Upper lobe of right lung (tissue), 1 donor: ENCODE measurements at places on chromosomes 1 and 21. TPM values are rescaled to one million over a fixed set of nuclear protein-coding genes. Genes with fewer than 3 reads are reported as not detected.

GRCh38 chr21:35697321-35697808 lies 363.0 kb downstream of the SETD4 start:
- peak; percentile 76 for DNase-seq

DNA sequence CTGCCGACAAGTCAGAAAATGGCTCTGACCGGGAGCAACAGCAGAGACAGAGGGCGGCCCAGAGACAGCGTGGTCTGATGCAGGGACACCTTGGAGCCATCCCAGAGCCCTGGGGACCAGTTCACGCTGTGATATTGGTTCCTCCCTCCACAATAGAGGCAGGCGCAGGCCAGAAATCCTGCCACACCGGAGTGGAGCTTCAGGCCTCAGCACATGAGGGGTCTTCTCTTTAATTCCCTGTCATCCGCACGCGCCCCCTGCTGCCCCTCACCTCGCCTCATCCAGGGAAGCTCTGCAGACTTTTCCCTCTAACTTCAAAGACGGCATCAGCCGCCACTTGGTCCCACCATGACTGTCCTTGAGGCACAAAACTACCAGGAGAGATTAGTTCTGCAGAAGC lies 75.5 kb upstream of the ANGPTL1 start:
- DNase-seq: no peak

- no peak for DNase-seq
These were observed 7.6 kb upstream of the AIM2 start for GRCh38 chr1:159084152-159084551.

- no peak for DNase-seq
These were observed 401.7 kb upstream of the PROX1 start for GRCh38 chr1:213585959-213586586.

GRCh38 chr1:70719154-70719553 lies 308.1 kb downstream of the CTH start:
- no peak for DNase-seq

DNA sequence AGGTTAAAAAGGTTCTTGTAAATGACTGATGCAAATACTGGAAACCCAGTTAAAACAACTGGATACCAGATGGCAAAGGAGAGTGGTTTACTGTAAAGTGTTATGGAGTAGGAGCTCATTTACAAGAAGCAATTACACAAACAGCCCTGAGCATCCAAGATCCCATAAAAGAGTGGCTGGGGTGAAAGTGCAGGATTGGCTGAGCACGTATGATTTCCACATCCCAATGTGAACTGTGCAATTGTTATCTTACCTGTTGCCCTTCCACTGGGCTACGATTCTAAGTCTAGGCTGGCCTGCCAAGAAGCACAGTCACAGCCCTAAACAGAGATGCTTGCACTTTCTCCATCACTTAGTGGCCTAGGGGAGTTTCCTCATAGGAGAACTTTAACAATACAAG lies 277.6 kb upstream of the RUNX1 start:
- no peak for DNase-seq

KCNJ9 gene
- not detected for total RNA-seq

LCE1A gene
- not detected for total RNA-seq

LAMC1 gene
- 120 TPM for total RNA-seq

SCP2 gene
- total RNA-seq: 140 TPM

COL18A1 gene
- total RNA-seq: 60.4 TPM
